Endothelial cell (in vitro differentiated cells): ENCODE measurements at places on chromosomes 2 and 18.

GRCh38 chr2:78245394-78246135 lies 723.4 kb upstream of the LRRTM4 start:
- no peak for DNase-seq

DNA sequence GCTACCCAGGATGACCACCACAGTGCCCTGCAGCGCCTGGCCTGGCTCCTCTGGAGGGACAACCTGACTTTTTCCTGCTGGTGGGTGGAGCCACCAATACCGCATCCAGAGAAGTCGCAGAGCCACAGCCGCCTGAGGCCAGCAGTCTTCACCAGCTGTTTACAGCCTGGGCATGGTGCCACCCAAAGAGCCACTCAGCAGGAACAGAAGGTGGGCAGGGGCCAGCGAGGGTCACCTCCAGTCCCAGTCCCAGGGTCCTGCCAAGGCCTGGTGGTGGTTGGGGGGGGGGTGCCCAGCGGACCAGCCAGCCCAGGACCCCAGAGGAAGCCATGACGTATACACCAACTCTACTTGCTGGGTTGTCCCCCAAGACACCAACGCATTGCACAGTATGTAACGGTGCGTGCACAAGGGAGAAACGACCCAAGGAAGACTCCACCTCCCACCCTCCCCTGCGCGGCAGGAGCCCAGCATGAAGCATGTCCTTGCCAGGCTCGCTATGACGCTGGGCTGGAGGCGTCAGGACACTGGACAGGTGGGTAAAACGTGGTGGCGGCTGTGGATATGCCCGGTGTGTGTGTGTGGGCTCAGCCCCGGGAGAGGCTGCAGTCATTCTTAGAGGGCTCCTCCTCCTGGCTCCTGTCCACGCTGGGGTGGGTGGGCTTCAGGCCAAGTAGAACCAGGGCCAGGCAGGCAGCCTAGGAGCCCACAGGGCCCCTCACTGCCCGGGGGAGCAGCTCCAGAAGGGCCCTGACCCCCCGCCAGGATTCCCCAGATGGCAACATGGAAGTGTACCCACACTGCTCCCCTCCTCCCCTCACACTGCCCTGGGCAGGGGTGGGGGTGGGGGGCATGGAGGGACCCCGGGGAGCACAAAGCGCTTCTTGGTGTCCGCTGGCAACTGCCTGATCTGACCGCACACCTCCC lies 49.3 kb downstream of the HS6ST1 start:
- DNase-seq = no peak

GRCh38 chr18:34740101-34740500 lies 30.0 kb downstream of the DTNA start:
- no peak for DNase-seq

DNA sequence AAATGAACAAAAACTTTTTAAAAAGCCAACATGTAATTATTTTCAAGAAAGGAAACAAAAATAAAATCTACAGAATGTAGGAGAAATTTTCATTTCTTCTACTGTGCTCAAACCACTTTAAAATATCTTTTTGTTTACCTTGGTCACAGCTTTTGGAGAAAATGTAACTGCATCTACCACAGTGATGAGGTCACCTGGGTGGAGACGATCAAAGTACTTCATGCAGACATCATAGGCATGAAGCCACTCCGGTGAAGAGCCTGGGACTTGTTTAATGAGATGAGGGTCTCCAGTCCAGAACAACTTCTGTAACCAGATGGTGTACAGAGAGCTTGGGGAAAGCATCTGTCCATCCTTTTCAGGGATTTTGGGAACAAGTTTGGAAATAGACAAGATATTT lies 285.8 kb downstream of the NBAS start:
- no peak for DNase-seq

GRCh38 chr2:203135105-203135504 lies 103.7 kb upstream of the CYP20A1 start:
- no peak for DNase-seq

- no peak for DNase-seq
Observed at GRCh38 chr2:58120626-58121229, 74.1 kb downstream of the VRK2 start.

DNA sequence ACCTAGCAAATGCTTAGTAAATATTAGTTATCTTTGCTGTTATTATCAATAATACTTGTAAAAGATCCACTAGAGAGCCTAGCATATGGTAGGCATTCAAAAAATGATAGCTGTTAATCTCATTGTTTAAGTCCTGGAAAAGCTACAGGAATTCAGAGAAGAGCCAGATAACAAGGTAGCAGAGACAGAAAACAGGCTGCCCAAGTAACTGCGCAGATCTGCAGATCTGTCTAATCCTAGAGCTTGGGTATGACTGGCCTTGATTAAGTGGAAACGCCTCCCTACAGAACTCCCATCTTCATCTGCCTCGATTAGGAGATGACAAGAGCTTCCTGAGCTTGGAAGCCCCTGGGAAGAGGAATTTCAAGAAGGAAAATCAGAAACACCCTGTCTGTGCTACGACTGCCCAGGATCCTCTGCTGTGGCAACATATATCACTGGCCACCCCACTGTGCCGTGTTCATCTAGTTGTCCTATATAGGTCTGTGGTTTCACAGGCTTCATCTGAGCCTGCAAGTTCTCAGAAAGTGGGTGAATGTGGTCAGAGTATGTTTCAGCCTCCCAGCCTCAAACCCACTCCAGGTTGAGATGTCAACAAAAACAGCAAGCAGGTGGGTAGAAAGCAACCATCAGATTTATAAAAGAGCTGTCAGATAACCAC lies 151.5 kb upstream of the PKDCC start:
- DNase-seq = no peak
